ENCODE measurements at places on chromosomes 1 and 21. TPM values are rescaled to one million over a fixed set of nuclear protein-coding genes. Genes with fewer than 3 reads are reported as not detected.

Gene ETV3L
- total RNA-seq = not detected

- no peaks in the 10 kb centered on the region for H3K36me3 ChIP-seq
- no peaks in the 10 kb centered on the region for H3K27me3 ChIP-seq
- no peaks in the 10 kb centered on the region for H3K4me1 ChIP-seq
- no peak overlapping the region for H3K27ac ChIP-seq
- no peak for DNase-seq
- no peak overlapping the region for H3K4me3 ChIP-seq
Observed at GRCh38 chr1:69494221-69494620, 73.5 kb upstream of the LRRC7 start.

DNA sequence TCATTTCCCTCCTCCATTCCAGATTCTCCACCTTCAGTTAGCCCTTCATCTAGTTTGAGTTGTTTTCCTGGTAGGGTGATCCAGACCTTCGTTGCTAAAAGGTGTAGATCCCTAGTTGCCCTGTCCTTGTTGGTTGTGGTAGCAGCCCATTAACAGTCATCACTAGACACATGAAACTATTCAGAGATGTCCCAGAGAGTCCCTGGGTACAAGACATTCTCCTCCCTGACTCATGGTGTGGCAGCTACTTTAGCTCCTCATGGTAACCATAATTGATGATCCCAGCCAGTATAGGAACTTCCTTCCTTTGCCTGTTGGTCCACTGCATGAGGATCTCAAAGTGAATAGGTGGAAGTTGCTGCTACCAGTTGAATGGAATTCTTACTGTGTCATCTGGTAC is 6.0 kb upstream of the SH2D2A start:
- H3K27ac ChIP-seq = no peak overlapping the region
- H3K4me3 ChIP-seq = no peak overlapping the region
- H3K27me3 ChIP-seq = no peaks in the 10 kb centered on the region

GRCh38 chr1:109170035-109170764 is 43.5 kb upstream of the SARS1 start:
- H3K27me3 ChIP-seq = no peaks in the 10 kb centered on the region
- H3K27ac ChIP-seq = no peak overlapping the region
- H3K4me1 ChIP-seq = no peaks in the 10 kb centered on the region
- DNase-seq = no peak

- H3K36me3 ChIP-seq = no peaks in the 10 kb centered on the region
- H3K27me3 ChIP-seq = peaks cover 8% of the 10 kb centered on the region
- no peaks in the 10 kb centered on the region for H3K4me1 ChIP-seq
- no peak overlapping the region for H3K27ac ChIP-seq
Observed at GRCh38 chr1:209434631-209435217, 148.8 kb upstream of the CAMK1G start.
